ENCODE measurements at places on chromosomes 3 and 15.

DNA sequence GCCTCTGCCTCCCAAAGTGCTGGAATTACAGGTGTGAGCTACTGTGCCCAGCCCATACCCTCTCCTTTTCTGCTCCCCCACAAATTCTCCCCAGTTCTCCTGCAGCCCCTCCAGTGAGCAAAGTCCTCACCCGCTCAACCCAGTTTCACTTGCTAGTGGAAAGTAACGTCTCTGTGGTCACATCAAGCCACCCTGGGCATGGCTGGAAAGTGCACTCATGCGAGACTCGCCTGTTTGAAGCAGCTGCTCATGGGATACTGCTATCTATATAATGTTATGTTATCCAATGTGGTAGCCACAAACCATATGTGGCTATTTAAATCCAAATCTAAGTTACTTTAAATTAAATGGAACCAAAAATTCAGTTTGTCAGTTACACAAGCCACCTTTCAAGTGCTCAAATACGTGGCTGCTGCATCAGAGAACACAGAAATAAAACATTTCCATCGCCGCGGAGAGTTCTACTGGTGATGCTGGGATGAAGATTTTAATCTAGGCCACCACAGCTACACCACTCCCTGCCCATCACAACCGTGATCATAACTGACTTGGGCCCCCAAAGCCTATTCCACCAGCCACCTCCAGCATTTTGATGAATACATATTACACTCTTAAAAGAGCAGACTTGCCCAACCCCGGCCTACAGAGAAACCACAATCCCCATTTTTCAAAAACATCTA is 119.4 kb downstream of the LIPC start:
- no peak for DNase-seq

DNA sequence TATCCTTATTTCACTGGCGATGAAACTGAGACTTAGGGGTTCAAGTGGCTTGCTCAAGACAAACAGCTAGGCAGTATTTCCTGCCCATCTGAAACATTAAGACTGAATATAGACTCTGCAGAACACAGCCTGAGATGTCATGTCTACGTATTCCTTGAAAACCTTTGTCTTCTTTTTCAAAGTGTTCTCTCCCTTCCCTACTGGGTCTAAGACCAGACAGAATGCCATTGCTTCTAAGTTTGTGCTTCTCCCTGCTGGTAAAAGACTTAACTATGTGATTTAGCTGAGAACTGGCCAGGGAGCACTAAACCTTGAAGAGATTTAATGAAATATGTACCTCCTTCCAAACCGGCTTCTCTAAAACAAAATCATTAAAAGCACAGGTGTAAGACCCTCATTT is 9.9 kb downstream of the BCL6 start:
- DNase-seq = no peak

DNA sequence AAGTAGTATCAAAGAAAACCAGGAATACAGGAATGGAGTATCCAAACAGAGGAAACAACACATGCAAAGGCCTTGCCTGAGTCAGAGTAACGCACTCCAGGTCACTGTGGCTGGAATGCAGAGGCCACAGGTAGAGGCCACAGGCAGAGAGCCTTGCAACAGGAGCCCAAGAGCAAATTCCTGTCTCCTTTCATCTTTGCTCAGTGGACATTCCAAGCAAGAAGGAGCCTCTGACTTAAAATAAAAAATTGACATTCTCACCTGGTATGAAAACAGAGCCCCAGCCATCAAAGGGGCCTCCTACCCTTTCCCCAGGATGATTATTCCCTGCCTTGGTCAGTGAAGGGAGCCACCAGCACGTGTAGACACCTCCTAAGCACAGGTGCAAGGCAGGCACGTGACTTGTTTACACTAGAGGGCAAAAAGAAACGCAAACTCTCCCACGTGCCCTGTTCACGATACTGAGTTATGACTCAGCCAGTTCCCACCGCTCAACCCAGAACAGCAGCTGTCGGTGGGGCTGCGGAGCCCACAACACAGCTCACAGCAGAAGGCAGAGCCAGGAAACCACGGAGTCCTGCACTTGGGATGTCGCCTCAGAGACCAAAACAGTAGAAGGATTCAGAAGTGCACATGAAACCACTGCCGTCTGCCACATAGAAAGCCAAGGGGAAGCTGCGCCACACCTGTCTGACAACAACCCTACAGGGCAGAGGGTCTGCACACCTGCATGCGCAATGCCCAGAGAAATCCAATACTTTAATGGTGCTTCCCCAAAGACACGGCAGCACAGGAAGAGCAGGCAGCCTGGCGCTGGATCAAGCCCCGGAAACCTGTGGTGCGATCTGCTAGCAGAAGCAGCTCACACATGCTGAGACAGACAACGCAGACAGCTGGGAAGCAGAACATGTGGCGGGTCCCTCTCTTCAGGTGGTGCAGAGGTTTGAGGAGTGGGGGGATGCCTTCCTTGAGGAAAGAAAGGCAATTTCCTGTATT is 52.1 kb downstream of the ITGB5 start:
- DNase-seq = peak; percentile 58

DNA sequence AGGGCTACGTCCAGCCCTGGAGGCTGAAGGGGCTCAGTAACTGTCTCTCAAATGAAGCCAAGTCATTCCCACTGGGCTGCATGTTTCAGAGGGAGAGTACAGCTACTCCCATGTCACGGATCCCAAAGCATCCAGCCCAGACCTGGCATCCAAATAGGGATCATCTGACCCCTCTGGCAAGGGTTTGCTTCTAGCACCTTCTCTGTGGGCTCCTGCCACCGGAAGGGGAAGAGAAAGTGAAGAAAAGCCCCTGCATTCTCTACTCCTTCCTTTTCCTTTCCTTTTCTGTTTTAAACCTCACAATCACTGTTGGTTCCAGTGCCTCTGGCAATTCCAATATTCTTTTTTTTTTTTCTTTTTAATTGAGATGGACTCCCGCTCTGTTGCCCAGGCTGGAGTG is 64.5 kb upstream of the CTSH start:
- no peak for DNase-seq

GRCh38 chr3:105013657-105014056 is 353.1 kb upstream of the ALCAM start:
- no peak for DNase-seq

GRCh38 chr3:178419071-178419470 is 117.2 kb upstream of the KCNMB2 start:
- DNase-seq = no peak

DNA sequence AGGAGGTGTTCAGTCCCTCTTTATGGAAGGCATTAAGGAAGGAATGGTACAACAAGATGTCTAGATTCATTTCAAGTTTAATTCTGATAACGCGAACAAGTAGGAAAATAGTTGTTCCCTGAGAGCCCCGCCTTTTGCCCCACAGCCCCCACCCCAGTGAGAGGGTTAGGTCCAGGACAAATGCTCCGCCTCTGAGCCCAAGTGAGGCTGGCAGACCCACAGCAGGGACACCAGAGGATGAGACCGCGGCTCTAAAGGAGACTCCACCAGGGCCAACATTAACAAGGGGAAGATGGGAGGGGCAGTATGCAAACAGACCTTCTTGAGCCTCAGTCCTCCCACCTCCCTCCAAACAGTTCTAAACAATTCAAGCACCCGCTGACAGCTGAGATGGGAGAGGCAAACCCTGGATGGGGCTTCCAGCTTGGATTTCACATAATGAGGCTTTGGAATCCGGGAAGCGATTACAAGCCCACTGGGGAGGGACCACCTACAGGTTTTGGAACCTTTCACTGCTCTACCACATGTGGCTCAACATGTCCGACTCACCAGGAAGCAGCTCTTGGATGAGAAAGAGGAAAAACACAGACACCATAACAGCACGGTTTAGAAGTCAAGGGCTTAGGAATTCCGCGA is 42.9 kb upstream of the IREB2 start:
- no peak for DNase-seq

DNA sequence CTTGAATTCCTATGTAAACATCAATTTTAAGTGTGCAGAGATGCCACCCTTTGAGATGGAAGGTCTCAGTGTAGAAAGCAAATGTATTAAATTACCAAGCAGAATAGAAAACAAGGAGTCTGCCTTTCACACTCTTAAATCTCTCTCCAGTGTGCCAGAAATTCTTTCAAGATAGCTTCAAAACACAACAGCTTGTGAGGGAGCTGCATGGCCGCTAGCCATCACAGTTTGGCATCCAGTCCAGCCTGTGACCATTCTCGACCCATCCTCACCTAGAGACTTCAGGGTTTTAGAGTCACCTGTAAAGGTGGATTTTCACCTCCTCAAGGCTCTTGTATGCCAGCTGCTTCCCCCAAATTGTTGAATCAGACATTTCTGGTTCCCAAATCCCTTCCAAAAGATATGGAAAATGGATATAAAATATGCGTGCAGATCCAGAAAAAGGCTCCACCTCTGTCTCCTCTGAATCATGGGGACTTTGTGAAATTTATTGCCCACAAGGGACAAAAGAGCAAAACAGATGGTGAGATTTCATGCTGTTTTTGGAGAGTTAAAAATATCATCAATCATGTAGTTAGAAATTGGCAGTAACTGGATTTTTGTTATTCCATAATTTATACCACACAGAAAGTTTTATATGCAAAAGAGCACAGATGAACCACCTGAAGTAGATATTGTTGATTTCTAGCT is 114.2 kb upstream of the THRB start:
- DNase-seq = no peak

DNA sequence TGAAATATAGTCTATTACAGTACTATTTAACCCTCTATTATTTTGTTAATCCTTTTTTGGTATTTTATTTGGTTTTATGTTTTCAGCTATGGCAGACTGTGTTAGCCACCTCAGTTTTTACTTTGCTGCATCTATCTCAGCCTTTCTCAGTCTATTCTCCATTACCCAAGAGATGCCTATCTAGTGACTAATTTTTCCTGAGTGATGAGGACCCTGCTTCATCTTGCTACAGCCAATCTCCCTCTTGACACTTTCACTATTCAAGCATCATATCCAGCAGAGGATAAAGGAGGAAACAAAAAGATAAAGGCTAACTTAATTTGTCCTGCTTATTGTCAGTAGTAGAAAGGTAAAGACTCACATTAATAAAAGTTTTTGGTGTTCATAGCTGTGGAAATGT is 141.8 kb upstream of the NECTIN3 start:
- no peak for DNase-seq

- DNase-seq = no peak
Measured at GRCh38 chr3:147864754-147865354, 455.7 kb downstream of the ZIC1 start.

- DNase-seq = no peak
Measured at GRCh38 chr3:38039899-38040261, 872 bp downstream of the DLEC1 start.

- DNase-seq = no peak
Measured at GRCh38 chr15:29018995-29019976, 133.5 kb downstream of the APBA2 start.

- no peak for DNase-seq
Measured at GRCh38 chr3:4850928-4851265, 128.3 kb upstream of the BHLHE40 start.

- DNase-seq = peak; percentile 38
Measured at GRCh38 chr3:13044496-13045240, 28.6 kb downstream of the IQSEC1 start.

- no peak for DNase-seq
Measured at GRCh38 chr3:98574132-98574531, 19.3 kb downstream of the CPOX start.

DNA sequence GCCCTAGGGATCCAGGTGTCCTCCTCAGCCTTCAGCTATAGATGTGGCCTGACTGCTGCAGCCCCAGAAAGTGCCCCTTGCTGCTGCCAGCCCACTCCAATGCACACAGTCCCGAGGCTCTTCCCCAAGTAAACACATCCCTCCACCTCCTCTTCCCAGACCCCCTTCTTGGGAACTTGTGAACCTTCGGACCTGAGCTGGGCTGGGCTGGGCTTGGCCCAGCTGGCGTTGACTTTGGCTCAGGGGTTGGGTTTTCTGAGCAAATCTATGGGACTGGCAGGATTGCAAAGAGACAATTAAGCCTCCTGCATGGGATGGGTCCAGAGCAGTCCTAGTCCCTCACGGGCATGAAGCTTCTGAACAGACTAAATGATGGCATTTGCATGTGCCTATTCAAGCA is 14.7 kb downstream of the VIPR1 start:
- no peak for DNase-seq

GRCh38 chr15:28986108-28986507 is 100.3 kb downstream of the APBA2 start:
- DNase-seq = no peak

GRCh38 chr3:189308608-189309007 is 136.8 kb downstream of the TPRG1 start:
- DNase-seq = no peak

GRCh38 chr3:123859177-123859576 is 25.0 kb downstream of the MYLK start:
- DNase-seq = no peak
